ENCODE measurements at places on chromosomes 12 and 14.

DNA sequence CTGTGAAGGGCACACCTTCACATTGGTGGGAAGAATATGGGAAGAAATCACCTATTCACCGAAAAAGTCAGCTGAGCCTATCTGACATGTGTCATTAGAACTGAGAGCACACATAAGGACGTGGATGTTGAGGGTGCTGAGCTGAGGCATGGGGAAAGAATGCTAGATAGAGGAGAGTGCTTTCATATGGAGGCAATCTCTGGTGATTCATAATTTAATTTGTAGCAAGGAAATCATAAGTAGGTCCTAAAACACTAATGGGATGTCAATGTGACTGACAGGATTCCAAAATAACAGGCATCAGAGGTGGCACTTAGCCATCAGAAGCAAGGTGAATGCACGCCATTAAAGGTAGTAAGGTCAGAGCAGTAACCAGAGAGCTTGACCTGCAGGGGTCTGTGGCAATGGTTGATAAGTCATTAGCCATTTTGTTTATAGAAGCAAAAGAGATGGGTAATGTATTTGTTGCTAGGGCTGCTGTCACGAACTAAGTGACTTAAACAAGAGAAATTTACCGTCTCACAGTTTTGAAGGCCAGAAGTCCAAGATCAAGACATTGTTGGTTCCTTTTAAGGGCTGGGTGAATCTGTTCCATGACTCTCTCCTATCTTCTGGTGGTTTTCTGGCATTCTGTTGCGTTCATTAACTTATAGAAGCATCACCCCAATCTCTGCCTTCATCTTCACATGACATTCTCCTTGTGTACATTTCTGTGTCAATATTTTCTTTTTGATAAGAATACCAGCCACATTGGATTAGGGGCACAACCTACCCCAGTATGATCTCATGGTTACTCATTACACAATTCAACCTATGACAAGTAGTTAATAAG is 69.3 kb downstream of the ANKS1B start:
- DNase-seq, result no peak

GRCh38 chr14:100165376-100165775 is 5.9 kb upstream of the DEGS2 start:
- DNase-seq, result no peak

- no peak for DNase-seq
These were observed 1263.0 kb downstream of the LRFN5 start for GRCh38 chr14:42869681-42870080.

- no peak for DNase-seq
These were observed 4.0 kb upstream of the ARF3 start for GRCh38 chr12:48961331-48961730.

- no peak for DNase-seq
These were observed 81.4 kb downstream of the TMTC3 start for GRCh38 chr12:88223519-88223918.

GRCh38 chr12:78081590-78082314 is 251.1 kb downstream of the NAV3 start:
- no peak for DNase-seq

DNA sequence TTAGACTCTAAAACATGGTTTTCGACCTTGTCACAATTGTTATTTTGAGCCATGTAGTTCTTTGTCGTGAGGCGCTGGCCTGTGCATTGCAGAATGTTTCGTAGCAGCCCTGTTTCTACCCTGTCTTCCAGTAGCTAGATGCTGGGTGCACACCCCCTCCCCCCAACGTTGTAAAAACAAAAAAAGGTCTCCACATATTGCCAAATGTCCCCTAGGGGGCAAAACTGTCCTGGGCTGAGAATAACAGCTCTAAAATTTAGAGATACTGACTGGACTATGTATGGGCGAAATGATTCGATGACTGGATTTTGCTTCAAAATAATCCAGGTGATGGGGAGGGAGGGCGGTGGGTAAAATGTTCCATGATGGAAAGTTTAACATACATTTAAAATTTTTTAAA is 126.1 kb upstream of the FUT8 start:
- peak; percentile 72 for DNase-seq

GRCh38 chr12:122080149-122081082 is 1.9 kb downstream of the MLXIP start:
- peak; percentile 51 for DNase-seq

DNA sequence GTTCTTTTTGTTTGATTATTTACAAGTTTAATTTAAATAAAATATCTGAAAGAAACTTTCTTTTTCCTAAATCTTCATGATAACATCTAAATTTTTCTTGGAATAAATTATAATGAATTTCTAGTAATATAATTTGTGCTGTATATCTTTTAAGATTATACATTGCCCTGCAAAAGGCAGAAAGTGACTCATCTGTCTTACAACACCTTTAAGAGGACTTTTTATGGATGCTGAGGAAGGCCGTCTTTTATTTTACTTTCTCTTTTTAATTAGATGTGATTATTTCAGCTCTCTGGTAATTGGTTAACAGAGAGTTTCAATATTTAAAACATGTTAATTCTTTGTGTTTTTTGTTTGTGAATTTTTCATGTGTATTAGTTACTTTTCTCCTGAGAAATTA is 598.4 kb downstream of the RPL10L start:
- no peak for DNase-seq

- DNase-seq, result no peak
These were observed 42.4 kb downstream of the RASSF8 start for GRCh38 chr12:26000898-26001297.

GRCh38 chr12:56258068-56258819 is at the start of gene ANKRD52:
TSS of gene ANKRD52 (minus strand) at chr12:56258384. CDS start at chr12:56258269, 115 bp downstream.
- DNase-seq, result peak; percentile 77

DNA sequence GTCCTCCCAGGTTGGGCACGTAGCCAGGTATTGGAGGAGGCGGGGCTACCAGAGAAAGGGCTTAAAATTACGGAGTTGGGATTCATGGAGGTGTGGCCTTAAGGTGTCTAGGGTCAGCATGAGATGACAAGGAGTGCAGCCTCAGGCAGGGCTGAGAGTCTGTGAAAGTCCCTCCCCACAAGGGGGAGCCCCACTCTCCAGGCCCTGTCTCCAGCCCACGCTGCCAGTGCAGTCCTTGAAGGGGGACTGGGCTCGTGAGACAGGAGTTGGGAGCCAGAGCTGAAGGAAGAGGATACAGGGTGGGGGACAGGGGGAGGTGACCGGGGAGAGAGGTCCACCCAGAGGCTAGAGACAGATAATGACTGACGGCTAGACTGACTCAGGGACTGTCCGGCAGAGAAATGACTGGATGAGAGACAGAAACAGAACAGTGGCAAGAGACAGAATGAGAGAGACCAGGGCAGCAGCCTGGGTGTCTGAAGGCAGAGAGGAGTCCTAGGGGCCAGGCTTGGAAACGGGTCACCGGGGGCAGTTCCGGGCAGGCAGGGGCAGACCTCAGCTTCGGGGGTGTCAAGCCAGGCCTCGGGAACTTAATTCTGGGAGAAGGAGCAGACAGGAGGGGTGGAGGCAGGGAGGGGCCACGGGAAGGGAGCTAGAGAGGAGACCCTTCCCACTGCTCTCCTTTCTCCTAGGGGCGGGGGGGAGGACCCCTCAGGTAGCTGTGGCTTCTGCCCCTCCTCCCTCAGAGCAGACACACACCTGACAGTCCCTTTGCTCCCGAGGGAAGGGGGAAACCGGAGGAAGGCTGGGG is 970 bp downstream of the CDH24 start:
- peak; percentile 72 for DNase-seq

GRCh38 chr12:122081697-122082221 is 3.2 kb downstream of the MLXIP start:
- DNase-seq, result peak; percentile 74

DNA sequence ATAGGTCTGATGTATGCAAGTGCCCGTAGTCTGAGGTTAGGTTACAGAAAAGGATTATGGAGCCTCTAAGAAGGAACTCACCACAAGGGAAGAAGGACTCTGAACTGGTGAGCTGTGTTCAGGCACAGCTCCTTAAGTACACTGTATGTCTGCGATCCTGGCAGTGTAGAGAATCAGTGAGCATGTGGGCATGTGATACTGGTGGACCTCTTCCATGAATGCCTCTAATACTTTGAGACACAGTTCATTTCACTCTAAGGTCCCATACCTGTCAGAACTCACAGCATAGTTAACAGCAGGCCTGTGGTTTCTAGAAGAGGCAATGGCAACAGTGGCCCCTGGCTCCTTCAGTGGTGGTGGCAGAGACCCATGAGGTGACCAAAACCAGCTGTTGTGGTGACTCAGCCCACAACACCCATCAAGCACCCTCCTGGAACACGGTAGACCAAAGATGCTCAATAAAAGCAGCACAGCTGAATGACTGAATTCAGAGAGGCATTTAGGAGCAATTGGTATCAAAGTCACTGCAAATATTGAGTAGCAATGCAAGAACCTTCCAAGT is 6.9 kb upstream of the OR6J1 start:
- peak; percentile 18 for DNase-seq

DNA sequence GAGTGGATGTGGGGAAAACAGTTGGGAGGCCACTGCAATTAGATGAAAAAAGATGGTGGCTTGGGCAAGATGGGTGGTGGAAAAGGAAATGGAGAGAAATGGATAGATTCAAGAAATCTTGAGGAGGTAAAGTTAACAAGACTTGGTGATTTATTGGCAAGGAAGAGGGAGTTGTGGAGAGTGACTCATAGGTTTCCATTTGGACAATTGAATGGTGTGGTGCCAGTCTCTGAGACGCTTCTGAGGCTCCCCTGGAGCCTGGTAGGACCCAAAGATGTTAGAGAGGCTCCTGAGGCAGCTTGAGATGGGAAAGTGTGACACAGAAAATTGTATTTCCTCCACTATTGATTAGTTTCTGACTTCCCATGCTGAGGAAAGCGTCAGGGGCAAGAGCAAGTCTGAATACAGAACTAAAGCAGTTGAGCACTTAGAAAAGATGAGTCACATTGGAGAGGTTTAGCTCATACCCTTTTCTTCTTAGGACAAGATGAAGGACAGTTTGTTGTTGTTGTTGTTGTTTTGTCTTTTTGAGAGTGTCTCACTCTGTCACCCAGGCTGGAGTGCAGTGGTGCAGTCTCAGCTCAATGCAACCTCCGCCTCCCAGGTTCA is 4.5 kb downstream of the PRPF40B start:
- DNase-seq, result no peak
